ENCODE measurements at places on chromosomes 7 and 10. TPM values are rescaled to one million over a fixed set of nuclear protein-coding genes. Genes with fewer than 3 reads are reported as not detected.

DNA sequence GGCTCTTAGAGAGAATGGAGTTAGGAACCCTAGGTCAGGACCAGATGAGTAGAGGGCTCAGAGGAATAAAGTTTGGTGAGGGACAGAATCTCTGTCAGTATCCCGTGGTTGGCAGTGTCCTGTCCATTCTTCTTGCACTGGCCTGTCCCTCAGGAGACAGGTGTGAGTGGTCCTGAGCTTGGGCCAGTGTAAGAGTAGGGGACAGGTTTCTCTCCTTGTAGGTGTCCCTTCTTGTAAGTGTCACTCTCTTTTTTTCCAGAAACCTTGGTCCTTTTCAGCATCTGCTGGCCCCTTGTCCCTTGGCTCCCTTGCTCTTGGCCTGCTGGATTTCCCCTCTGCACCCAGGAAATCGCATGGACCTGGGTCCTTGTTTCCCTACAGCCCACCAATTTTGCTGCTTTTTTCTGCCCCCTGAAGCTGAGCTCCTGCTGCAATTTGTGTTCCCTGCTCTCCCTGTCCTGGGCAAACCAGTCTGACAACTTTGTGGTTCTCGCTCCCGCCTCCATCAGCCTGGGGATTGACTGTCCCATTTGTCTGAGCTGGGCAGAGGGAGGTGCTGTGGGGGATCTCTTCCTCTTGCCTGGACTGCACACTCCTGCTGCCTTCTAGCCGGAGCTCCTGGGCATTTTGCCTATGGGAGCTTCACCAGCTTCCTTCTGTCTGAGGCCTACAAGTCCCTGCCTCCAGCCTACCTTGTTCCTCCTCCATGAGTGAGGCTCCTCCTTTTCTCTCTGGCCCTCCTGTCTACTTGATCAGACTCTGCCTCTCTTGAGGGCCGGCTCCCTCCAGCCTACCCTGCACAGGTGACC is 6.5 kb downstream of the TSPAN14 start:
- DNase-seq: no peak

NPTX2 gene
- 3.7 TPM for total RNA-seq

PTPRZ1 gene
- 1.9 TPM for total RNA-seq

SCRN1 gene
- total RNA-seq: 29.0 TPM

- DNase-seq: no peak
Observed at GRCh38 chr7:16347066-16347826, 74.1 kb downstream of the CRPPA start.

ASAH2B gene
- 4.4 TPM for total RNA-seq

GIMAP5 gene
- 11.8 TPM for total RNA-seq

AHCYL2 gene
- 8.8 TPM for total RNA-seq

DNA sequence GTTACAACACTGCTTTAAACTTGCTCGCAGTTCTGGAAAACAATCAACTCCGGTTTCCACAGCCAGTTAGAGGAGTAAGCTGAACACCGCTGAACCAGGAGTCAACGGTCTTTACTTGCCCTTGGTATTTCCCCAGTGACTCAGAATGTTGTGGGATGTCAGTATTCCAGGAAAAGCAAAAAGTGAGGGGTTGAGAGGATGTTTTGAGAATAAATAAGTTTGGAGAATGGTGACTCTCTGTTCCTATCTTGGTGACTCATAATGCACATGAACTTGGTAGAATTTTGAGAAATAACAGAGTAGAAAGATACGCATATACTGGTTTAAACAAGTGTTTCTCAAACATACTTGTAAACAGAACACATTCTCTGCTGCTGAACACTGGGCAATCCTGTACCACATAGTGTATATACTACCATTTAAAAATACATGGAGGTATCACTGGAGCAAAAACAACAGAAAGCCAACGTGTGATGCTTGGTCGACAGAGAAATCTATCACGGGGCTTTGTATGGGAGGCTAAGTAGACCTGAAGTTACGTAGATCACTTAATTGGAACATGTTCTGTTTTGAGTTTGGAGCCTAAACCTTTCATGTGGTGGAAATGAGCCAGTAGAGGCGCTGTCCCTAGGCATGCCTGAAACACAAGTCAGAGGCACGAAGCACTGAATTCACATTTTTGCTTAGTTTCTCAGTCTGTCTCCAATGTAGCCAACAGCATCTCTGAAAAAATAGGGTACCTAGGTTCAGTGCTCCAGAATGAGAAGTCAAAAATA is 534.3 kb downstream of the PARD3 start:
- no peak for DNase-seq

DNA sequence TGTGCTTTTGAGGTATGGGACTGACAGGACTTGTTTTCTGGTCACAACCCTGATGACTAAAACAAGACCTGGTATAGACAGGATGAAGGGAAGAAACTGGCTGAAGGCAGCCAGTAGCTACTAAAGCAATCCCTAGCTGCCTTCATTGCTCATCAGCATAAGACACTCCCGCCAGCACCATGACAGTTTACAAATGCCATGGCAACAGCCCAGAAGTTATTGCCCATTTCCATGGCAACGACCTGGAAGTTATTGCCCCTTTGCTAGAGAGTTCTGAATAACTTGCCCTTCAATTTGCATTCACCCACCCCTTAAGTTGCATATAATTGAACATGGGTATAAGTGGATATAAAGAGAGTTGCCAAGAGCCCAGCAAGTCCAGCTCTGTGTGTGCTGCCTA is 169.6 kb upstream of the FAM171A1 start:
- no peak for DNase-seq

HECW1 gene
- total RNA-seq: not detected

- DNase-seq: no peak
Observed at GRCh38 chr10:89337484-89337883, 9.7 kb downstream of the IFIT3 start.

DNA sequence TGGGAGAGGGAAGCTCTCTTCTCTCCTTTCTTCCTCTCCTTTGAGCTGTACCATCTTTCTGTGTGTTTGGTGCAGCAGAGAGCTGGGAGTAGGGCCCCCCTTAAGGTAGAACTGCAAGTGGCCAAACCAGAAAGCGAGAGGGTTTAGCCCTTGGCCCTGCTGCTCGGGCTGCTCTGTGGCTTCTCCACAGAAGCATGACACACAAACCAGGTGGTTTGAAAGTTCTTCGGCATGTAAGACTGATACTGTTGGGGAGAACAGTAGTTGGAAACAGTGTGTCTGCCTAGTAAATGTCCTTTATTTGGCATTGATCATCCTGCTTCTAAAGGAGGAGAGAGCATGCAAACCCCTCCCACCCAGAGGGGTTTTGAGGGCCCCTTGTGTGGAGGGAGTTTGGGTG is 277.8 kb downstream of the CELF2 start:
- no peak for DNase-seq

- no peak for DNase-seq
Observed at GRCh38 chr7:141572175-141572574, 21.0 kb downstream of the AGK start.

DNA sequence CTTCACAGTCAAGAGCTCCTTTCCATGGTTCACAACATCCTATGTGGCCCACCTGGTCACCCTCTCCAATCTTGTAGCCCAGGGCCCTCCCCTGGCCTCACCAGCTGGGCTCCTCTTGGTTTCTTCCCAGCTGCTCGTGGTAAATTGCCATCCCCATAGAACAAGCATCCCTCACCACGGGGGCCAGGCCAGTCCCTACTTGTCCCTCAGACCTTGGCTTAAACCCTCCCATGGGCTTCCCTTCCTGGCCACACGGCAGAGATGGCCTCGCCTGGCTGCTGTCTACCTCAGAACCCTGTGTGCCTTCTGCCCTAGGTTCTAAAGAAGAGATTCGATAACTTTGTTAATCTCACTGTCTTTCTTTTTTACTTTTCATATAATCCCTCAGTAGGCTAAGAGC is 153.3 kb upstream of the TCERG1L start:
- DNase-seq: no peak

- no peak for DNase-seq
Observed at GRCh38 chr10:88819290-88819689, 16.8 kb downstream of the LIPM start.

COL1A2 gene
- total RNA-seq: 259 TPM
